Vagina (tissue), 2 donors: ENCODE measurements at places on chromosomes 3 and 15. TPM values are rescaled to one million over a fixed set of nuclear protein-coding genes. Genes with fewer than 3 reads are reported as not detected.
A peak's percentile ranks its signal among the peaks of the same experiment; 100 is the strongest.

The FETUB gene
- 3.7 TPM for total RNA-seq

The PCOLCE2 gene
- total RNA-seq, result 136 TPM

The ZBTB38 gene
- 88.6 TPM for total RNA-seq

The AP3B2 gene
- 3.7 TPM for total RNA-seq

DNA sequence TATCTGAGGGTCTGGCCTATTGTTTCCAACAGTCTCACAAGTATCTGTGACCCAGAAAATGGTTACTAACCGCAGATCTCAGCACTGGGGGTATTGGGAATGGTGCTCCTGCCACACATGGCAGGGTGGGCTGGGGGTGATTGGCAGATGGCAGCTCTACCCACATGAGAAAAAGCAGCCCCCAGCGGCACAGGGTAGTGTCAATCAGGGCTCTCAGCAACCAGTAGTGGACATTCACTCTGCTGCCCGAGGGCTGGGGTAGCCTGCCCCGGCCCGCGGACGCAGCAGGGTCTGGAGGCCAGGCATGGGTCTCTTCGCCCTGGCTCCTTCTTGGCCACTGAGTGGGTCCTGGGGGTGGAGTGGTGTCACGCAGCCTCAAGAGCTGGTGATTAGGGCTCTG lies 8.6 kb downstream of the DNAH1 start:
- no peaks in the 10 kb centered on the region for H3K4me1 ChIP-seq
- no peaks in the 10 kb centered on the region for H3K27me3 ChIP-seq
- DNase-seq, result no peak
- H3K27ac ChIP-seq, result no peak overlapping the region
- no peaks in the 10 kb centered on the region for H3K36me3 ChIP-seq
- no peak overlapping the region for H3K4me3 ChIP-seq

- H3K27me3 ChIP-seq, result no peaks in the 10 kb centered on the region
- H3K36me3 ChIP-seq, result no peaks in the 10 kb centered on the region
- H3K27ac ChIP-seq, result no peak overlapping the region
- H3K4me1 ChIP-seq, result no peaks in the 10 kb centered on the region
These were observed 8.5 kb downstream of the TMEM212 start for GRCh38 chr3:171851660-171852058.

GRCh38 chr3:126618021-126618420 lies 36.9 kb downstream of the TXNRD3 start:
- no peaks in the 10 kb centered on the region for H3K36me3 ChIP-seq
- no peaks in the 10 kb centered on the region for H3K4me1 ChIP-seq
- no peak overlapping the region for H3K4me3 ChIP-seq
- no peak overlapping the region for H3K27ac ChIP-seq
- no peaks in the 10 kb centered on the region for H3K27me3 ChIP-seq

DNA sequence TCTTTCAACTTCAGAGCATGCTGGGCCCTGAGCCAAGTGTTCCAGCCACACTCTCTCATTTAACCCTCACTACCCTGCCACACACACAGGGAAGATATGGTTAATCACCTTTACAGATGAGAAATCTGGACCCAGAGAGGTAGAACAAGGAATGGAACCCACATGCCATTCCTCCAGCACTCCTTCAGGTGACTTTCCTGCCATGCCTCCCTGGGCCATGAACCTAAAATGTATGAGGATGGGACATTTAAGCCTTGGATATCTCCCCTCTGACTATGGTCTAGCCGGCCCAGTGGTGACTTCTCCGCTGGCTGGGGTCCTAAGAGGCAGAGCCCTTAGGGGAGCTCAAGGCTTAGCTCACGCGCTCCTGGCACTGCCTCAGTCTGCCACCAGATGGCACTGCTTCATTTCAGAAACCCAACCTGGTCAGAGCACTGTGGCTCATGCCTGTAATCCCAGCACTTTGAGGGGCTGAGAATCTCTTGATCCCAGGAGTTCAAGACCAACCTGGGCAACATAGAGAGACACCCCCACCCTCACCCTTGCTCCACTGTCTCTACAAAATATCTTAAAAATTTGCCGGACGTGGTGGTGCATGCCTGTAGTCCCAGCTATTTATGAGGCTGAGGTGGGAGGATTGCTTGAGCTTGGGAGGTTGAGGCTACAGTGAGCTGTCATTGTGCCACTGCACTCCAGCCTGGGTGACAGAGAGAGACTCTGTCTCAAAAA lies 2.2 kb upstream of the DCAF1 start:
- no peaks in the 10 kb centered on the region for H3K36me3 ChIP-seq
- no peak overlapping the region for H3K4me3 ChIP-seq
- H3K4me1 ChIP-seq, result peaks cover 8% of the 10 kb centered on the region
- no peak overlapping the region for H3K27ac ChIP-seq
- DNase-seq, result no peak
- no peaks in the 10 kb centered on the region for H3K27me3 ChIP-seq

GRCh38 chr3:99866261-99866761 lies 48.6 kb downstream of the CMSS1 start:
- peak overlapping the region; percentile 52 for H3K27ac ChIP-seq
- H3K27me3 ChIP-seq, result no peaks in the 10 kb centered on the region
- no peak overlapping the region for H3K4me3 ChIP-seq
- no peak for DNase-seq

- H3K27me3 ChIP-seq, result no peaks in the 10 kb centered on the region
- H3K27ac ChIP-seq, result no peak overlapping the region
- H3K36me3 ChIP-seq, result no peaks in the 10 kb centered on the region
- no peak overlapping the region for H3K4me3 ChIP-seq
These were observed 34.1 kb upstream of the RASGRP1 start for GRCh38 chr15:38598749-38599148.

DNA sequence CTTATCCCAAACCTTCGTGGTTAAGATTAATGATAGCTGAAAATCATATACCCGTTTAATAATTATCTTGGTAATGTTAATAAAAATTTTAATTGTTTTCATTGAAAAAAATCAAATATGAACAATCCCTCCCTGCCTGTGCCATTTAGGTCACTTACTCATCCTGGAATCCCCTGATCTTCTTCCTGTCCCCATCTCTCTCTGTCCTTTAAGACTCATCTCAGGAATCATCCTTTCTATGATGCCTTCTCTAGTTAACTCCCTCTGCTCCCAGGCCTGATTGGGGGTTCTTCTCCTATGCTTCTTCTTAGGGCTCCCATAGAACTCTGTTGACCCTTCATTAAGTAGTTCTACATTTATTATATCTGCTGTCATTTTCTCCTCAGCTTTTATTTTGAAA lies 91.6 kb downstream of the MBNL1 start:
- no peak overlapping the region for H3K27ac ChIP-seq
- no peaks in the 10 kb centered on the region for H3K36me3 ChIP-seq
- no peak for DNase-seq
- H3K4me1 ChIP-seq, result peaks cover 31% of the 10 kb centered on the region
- no peak overlapping the region for H3K4me3 ChIP-seq
- H3K27me3 ChIP-seq, result no peaks in the 10 kb centered on the region

DNA sequence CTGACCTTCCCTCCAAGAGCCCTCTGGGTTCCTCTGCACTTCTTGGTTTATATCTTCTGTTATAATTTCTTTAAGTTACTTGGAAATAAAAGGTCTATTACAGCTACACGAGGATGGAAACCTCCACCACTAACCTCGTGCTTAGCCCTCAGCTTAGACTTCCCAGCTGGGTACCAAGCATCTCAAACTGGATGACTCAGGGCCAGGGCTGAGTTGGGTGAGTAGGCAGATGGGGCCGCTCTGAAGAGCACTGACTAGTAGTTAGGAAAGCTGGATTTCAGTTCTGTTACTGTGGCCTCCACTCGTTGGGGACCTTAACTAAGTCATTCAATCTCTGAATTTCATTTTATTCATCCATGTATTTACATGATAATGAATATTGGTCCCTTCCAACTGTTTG lies 1036.6 kb downstream of the IGSF11 start:
- no peak overlapping the region for H3K4me3 ChIP-seq
- no peaks in the 10 kb centered on the region for H3K4me1 ChIP-seq
- no peak overlapping the region for H3K27ac ChIP-seq
- no peaks in the 10 kb centered on the region for H3K36me3 ChIP-seq
- no peaks in the 10 kb centered on the region for H3K27me3 ChIP-seq
- DNase-seq, result no peak

GRCh38 chr15:40091861-40092255 lies 16.8 kb downstream of the BMF start:
- DNase-seq, result no peak
- no peaks in the 10 kb centered on the region for H3K27me3 ChIP-seq
- H3K4me3 ChIP-seq, result no peak overlapping the region
- H3K4me1 ChIP-seq, result peaks cover 100% of the 10 kb centered on the region

DNA sequence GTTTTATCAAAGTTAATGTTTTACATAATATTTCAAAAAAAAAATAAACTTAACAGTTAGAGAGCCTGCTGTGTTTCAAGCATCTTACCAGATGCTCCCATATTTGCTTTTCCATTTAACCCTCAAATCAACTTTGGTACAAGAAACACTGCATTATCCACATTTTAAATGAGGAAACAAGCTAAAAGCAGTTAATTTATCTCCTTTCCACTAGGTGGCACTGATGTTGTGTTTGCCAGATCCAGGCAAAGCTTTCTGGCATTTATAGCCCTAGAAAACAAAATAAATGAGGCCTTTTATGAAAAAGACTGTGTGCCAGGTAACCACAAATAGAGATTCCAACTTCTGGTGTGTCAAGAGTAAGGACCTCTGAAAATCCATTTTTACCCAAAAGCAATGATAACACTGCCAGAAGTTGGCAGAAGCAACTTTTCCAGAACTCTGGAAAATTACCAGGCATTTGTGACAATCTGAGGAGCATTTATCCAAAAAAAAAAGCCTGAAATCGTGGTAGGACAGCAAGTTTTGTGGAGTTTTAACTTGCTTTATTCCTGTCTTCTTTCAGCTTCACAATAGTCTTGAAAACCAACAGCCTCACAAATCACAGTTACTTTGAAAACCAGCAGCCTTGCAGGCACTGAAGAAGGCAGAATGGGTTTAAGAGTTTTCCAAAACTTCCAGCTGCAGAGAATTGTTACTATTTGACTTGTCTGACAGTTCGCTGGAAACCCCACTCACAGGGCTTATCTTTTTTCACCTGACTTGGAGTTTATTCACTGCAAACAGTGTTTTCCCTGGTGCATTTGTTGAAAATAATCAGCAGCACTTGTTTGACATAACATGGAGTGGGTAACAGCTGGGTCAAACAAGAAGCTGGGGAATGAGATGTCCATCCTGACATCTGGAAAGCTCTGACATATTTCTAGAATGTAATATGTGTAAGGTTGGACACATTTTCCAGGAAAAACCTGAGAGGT lies 9.2 kb downstream of the FAM162A start:
- no peaks in the 10 kb centered on the region for H3K27me3 ChIP-seq
- DNase-seq, result no peak
- H3K4me1 ChIP-seq, result peaks cover 9% of the 10 kb centered on the region
- H3K27ac ChIP-seq, result no peak overlapping the region
- no peaks in the 10 kb centered on the region for H3K36me3 ChIP-seq

DNA sequence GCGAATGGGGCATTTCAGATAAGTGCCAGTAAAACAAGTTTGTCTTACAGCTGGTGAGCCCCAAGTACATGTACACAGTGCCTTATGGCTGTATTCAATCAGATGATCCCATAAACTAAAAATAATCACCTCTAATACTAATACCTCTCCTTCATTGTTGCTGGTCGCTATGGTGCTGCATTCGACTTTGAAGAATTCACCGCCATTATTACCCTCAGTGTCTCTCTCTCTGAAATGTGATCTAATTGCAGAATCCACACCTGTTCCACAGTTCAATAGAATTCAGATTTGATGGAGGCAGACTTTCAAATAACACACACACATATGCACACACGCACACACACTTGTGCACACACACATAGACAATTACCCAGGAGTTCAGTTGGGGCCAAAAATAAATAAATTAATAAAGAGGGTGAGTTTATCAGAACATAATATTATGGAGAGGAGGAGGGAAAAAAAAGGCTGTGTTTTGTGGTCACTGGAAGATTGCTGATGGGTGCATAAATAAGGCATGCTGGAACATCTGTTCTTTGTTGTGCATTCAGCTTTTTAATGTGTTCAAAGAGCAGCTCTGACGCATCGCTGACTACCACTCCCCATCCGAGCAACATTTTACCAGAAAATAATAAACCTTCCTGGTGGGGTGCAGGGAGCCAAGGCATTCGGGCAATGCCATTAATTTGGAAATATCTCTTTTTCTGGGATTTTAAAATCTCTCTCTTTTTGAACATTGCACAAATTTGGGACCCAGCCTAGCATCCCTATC lies 235.7 kb downstream of the SATB1 start:
- no peak for DNase-seq
- H3K4me1 ChIP-seq, result no peaks in the 10 kb centered on the region
- no peak overlapping the region for H3K4me3 ChIP-seq
- H3K27me3 ChIP-seq, result no peaks in the 10 kb centered on the region
- H3K27ac ChIP-seq, result no peak overlapping the region
- no peaks in the 10 kb centered on the region for H3K36me3 ChIP-seq

DNA sequence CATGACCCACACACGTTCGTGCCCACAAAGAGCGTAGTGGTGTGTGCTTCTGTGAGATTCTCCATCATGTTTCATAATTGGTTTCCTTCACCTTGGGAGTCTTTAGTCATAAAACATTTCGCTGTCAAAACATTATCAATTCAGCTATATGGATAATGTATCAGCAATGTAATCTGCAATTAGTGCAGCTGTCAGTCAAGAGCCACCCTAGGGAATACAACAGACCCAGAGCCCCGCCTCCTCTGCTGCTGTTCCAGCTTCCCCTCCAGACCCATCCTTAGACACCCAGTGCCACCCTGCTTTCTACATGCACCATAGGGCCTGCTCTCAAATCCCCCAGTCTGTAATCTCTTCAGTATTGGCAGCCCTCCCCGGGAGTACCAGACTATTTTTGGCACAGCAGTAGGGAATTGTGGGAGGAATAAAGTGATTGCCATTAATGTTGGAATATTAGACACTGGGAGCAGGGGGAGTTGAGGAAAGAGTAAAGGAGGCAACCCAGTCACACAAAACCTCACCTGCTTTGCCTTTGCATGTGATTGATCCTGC lies 31.5 kb upstream of the C3orf80 start:
- no peak overlapping the region for H3K4me3 ChIP-seq
- no peaks in the 10 kb centered on the region for H3K36me3 ChIP-seq
- H3K4me1 ChIP-seq, result no peaks in the 10 kb centered on the region
- H3K27me3 ChIP-seq, result no peaks in the 10 kb centered on the region

- no peak overlapping the region for H3K27ac ChIP-seq
- no peak overlapping the region for H3K4me3 ChIP-seq
- no peaks in the 10 kb centered on the region for H3K36me3 ChIP-seq
- H3K27me3 ChIP-seq, result no peaks in the 10 kb centered on the region
These were observed 105.6 kb downstream of the OXSM start for GRCh38 chr3:25895443-25895842.

DNA sequence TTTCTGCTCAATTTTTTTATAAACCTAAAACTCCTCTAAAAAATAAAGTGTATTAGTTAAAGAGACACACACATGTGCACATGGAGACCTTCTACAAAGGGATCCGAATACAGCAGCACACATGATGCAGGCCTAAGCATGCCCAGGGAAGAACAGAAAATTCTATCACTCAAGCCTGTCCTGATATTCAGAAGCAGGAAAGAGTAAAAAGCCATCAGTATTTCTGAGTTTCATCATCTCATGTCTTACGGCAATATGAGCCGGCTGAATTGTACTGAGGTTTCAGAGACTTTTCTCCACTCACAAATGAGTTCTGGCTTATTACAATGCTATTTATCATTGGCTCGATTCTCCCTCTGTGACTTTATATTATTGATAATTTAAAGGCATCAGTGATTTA lies 97.5 kb downstream of the CADPS start:
- no peaks in the 10 kb centered on the region for H3K36me3 ChIP-seq
- no peak for DNase-seq
- H3K4me1 ChIP-seq, result no peaks in the 10 kb centered on the region
- H3K27me3 ChIP-seq, result no peaks in the 10 kb centered on the region
- no peak overlapping the region for H3K4me3 ChIP-seq

- H3K27me3 ChIP-seq, result no peaks in the 10 kb centered on the region
- no peaks in the 10 kb centered on the region for H3K36me3 ChIP-seq
- DNase-seq, result no peak
- no peaks in the 10 kb centered on the region for H3K4me1 ChIP-seq
- no peak overlapping the region for H3K4me3 ChIP-seq
- H3K27ac ChIP-seq, result no peak overlapping the region
These were observed 34.4 kb upstream of the CASR start for GRCh38 chr3:122148941-122149627.
